ENCODE measurements at places on chromosomes 7 and 10. TPM values are rescaled to one million over a fixed set of nuclear protein-coding genes. Genes with fewer than 3 reads are reported as not detected.

The RAPGEF5 gene
- 128 TPM for total RNA-seq

The ANKRD26 gene
- total RNA-seq, result 9.0 TPM

The GNA12 gene
- 78.3 TPM for total RNA-seq

The SCIN gene
- total RNA-seq, result 22.6 TPM

The ATP6V0A4 gene
- 5.6 TPM for total RNA-seq

The PWWP2B gene
- 12.9 TPM for total RNA-seq

The HMX3 gene
- not detected for total RNA-seq

The SPAM1 gene
- not detected for total RNA-seq

The ADAMTS14 gene
- total RNA-seq, result 0.12 TPM

The HOXA3 gene
- total RNA-seq, result 20.9 TPM

The ZNF425 gene
- total RNA-seq, result 1.5 TPM

The GPR22 gene
- not detected for total RNA-seq

The CTAGE4 gene
- 20.0 TPM for total RNA-seq

The HOXA5 gene
- 8.3 TPM for total RNA-seq

The OR2A42 gene
- not detected for total RNA-seq

The TCF7L2 gene
- total RNA-seq, result 43.0 TPM

DNA sequence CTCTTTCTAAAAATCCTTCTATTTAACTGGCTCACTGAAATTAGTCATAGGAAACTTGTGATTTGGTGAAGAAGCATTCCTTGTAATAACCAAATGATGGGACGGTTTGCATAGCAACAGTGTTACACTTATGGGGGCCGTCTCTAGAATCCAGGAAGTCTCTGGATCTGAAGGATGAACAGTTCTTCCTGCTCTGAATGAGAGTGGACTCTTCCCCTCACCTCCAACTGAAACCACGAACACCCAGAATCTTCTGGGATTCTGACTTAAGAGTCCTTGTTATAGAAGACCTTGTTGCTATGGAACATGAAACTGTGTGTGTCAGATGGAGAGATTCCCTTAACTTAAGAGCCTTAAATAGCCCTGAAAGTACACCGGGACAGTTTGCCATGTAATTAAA, 23.2 kb downstream of the NOLC1 start:
- no peaks in the 10 kb centered on the region for H3K36me3 ChIP-seq
- H3K4me1 ChIP-seq, result no peaks in the 10 kb centered on the region
- H3K27me3 ChIP-seq, result no peaks in the 10 kb centered on the region
- no peak overlapping the region for H3K4me3 ChIP-seq
- no peak overlapping the region for H3K27ac ChIP-seq

- no peak overlapping the region for H3K4me3 ChIP-seq
- DNase-seq, result no peak
- H3K4me1 ChIP-seq, result no peaks in the 10 kb centered on the region
- H3K27me3 ChIP-seq, result peaks cover 100% of the 10 kb centered on the region
These were observed 39.3 kb downstream of the GHRHR start for GRCh38 chr7:31003097-31003496.

- DNase-seq, result no peak
- H3K4me3 ChIP-seq, result no peak overlapping the region
- H3K36me3 ChIP-seq, result peaks cover 81% of the 10 kb centered on the region
- no peaks in the 10 kb centered on the region for H3K27me3 ChIP-seq
These were observed 23.9 kb downstream of the MACC1 start for GRCh38 chr7:20193242-20193777.

GRCh38 chr7:101792051-101792681, 25.3 kb upstream of the CUX1 start:
- H3K27me3 ChIP-seq, result no peaks in the 10 kb centered on the region
- DNase-seq, result no peak
- H3K4me1 ChIP-seq, result no peaks in the 10 kb centered on the region
- no peaks in the 10 kb centered on the region for H3K36me3 ChIP-seq
- no peak overlapping the region for H3K27ac ChIP-seq
- H3K4me3 ChIP-seq, result no peak overlapping the region

DNA sequence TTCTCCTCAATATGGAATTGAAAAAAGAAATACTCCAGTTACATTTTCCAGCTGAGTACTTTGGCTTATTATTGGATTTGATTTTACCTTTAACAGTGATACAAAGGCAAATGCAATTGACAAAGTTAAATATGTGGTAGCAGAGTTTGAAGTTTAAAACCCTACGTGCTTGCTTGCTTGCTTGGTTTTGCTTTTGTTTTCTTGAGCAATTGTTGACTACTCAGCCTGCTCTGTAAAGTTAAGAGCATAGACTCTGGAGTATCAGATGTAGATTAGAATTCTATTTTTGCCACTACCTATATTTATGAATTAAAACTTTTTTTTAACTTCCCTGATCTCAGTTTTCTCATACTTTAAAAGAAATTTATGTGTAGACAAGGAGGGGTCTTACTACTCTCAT, 51.4 kb downstream of the PCDH15 start:
- H3K36me3 ChIP-seq, result no peaks in the 10 kb centered on the region
- no peak overlapping the region for H3K27ac ChIP-seq
- no peaks in the 10 kb centered on the region for H3K27me3 ChIP-seq
- DNase-seq, result no peak
- no peaks in the 10 kb centered on the region for H3K4me1 ChIP-seq

- peaks cover 10% of the 10 kb centered on the region for H3K27me3 ChIP-seq
- peaks cover 15% of the 10 kb centered on the region for H3K36me3 ChIP-seq
- no peak for DNase-seq
- H3K4me1 ChIP-seq, result peaks cover 10% of the 10 kb centered on the region
- H3K27ac ChIP-seq, result peak overlapping the region; percentile 75
These were observed 175.1 kb downstream of the NEURL1 start for GRCh38 chr10:103668351-103669242.

DNA sequence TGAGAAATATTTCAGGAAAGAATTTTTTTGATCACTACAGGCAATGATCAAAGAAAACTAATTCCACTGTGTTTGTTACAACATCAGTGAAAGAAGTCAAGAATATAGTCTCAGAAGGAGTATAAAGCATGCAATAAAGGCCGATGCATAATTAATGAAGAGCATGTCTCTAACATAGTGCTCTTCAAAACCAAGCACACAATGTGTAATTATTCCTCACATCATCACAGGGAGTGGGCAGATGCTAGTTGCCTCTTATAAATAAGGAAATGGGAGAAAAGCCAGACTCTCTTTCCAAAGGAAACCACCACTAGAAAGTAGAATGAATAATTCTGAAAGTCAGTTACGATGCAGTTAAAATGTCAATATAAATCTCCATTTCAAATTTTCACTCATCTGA, 220.1 kb downstream of the TEX36 start:
- H3K27ac ChIP-seq, result no peak overlapping the region
- no peaks in the 10 kb centered on the region for H3K36me3 ChIP-seq
- peaks cover 41% of the 10 kb centered on the region for H3K27me3 ChIP-seq

DNA sequence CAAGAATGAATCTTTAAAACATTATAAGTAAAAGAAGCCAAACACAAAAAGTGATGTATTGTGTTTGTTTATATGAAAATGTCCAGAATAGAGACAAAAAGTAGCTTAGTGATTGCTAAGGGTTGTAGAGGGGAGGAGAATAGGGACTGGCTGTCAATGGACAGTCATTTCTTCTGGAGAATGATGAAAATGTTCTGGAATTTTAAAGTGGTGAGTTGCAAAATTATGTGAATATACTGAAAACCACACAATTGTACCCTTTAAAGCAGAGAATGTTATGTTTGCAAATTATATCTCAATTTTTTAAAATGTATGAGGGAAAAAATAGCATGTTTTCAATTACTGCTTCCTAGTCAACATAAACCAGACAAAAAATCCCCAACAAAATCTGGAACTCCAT, 174.2 kb downstream of the KMT2E start:
- H3K4me3 ChIP-seq, result no peak overlapping the region
- H3K27ac ChIP-seq, result no peak overlapping the region
- no peaks in the 10 kb centered on the region for H3K27me3 ChIP-seq
- DNase-seq, result no peak
- H3K36me3 ChIP-seq, result no peaks in the 10 kb centered on the region

- H3K4me3 ChIP-seq, result no peak overlapping the region
- H3K27ac ChIP-seq, result no peak overlapping the region
- no peaks in the 10 kb centered on the region for H3K27me3 ChIP-seq
- DNase-seq, result no peak
- H3K4me1 ChIP-seq, result peaks cover 45% of the 10 kb centered on the region
These were observed 11.1 kb downstream of the LRRC4 start for GRCh38 chr7:128020159-128020558.

DNA sequence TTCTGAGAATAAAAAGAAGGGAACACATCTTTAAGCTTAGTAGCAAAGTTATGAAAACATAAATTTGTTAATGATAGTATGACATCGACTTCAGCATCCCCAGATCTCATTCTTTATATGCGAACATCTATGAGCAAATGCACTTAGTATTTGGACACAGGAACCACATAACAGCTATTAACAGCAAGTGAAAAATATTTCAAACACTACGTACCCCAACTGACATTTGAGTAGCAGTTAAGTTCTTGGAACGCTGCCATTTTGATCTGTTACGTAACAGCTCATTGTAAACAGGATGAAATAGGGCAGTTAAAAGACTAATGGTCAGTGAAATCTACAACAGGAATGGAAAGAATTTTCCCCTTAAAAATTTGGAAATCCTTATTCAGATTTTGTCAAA, 428.9 kb downstream of the TNS3 start:
- H3K4me1 ChIP-seq, result peaks cover 51% of the 10 kb centered on the region
- H3K36me3 ChIP-seq, result peaks cover 16% of the 10 kb centered on the region
- peak; percentile 73 for DNase-seq
- no peaks in the 10 kb centered on the region for H3K27me3 ChIP-seq
- peak overlapping the region; percentile 47 for H3K4me3 ChIP-seq

DNA sequence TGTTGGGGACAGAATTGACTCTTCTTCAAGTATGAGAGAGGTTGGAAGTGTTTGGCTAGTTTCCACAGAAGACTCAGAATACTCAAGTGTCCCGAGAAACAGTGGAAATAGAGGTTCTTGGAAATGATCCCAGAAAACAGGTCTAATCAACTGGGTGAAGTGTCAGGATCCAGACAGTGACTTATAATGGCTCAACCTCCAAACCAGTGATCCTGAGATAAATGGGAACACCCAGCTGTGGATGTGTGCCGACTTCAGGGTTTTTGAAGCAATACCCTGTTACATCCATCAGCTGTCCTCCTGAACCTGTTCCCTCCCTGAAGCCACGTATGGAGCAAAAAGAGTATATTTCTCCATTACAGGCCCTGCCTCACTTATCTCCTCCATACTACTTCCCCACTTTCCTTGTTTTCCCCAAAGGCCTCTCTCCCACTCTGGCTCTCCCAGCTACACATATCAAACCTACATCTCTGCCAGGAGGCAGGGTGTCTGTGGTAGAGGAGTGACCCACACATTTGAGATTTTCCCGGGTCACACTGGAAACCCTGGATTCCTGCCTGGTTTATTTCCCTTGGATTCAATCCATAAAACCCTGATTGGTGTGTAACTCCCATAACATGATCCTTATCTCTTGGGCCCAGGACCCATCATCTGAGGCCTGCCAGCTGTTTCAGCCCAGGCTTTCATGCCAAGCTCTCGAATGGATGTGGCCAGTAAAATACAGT, 17.6 kb upstream of the ELOVL3 start:
- peaks cover 17% of the 10 kb centered on the region for H3K27me3 ChIP-seq
- H3K27ac ChIP-seq, result no peak overlapping the region
- H3K4me1 ChIP-seq, result no peaks in the 10 kb centered on the region
- H3K36me3 ChIP-seq, result no peaks in the 10 kb centered on the region
- DNase-seq, result no peak
- H3K4me3 ChIP-seq, result no peak overlapping the region

- H3K36me3 ChIP-seq, result no peaks in the 10 kb centered on the region
- no peak overlapping the region for H3K4me3 ChIP-seq
- H3K27me3 ChIP-seq, result peaks cover 9% of the 10 kb centered on the region
- DNase-seq, result no peak
- no peak overlapping the region for H3K27ac ChIP-seq
These were observed 145.6 kb downstream of the ADARB2 start for GRCh38 chr10:1591742-1592141.

DNA sequence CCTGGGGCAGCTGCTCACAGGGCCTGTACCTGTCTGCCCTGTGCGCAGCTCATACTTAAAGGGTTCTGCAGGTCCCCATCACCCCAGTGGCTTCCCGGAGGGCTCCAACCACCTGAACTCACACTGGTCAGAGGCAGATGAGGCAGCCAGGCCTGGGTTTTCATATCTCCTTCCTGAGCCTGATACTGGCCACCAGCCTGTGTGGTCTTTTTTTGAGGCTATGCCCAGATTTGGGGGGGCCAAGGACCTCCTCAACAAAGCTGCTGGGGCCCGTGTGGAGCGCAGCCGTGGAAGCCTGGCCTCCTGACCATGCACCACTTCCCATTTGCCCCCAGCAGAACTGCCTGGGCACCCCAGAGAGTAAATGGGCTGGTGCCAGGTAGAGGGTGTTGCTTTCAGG, 25.7 kb downstream of the PNLIPRP2 start:
- H3K27ac ChIP-seq, result no peak overlapping the region
- H3K27me3 ChIP-seq, result peaks cover 20% of the 10 kb centered on the region
- H3K4me1 ChIP-seq, result no peaks in the 10 kb centered on the region
- no peak overlapping the region for H3K4me3 ChIP-seq

GRCh38 chr7:14635955-14636354, 266.6 kb downstream of the DGKB start:
- no peaks in the 10 kb centered on the region for H3K36me3 ChIP-seq
- H3K27me3 ChIP-seq, result no peaks in the 10 kb centered on the region
- H3K4me3 ChIP-seq, result peak overlapping the region; percentile 33

DNA sequence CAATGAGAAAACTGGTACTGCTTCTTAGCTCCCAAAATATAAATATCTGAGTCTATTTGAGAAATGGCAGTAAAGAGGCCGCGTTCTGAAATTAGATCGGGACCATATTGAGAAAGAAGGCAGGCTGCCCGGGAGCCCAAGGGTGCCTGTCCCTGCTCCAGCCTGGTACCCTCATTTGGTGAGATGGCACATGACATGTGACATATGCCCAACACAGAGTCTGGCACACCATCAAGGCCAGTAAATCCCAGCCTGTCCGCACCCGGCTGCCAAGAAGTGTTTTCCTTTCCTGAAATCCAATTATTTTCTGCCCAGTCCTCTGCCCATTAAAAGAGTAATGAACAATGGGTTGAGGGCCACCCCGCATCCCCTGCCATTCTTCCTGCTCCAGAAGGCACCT, 66.4 kb downstream of the CDH23 start:
- peaks cover 61% of the 10 kb centered on the region for H3K27me3 ChIP-seq
- no peaks in the 10 kb centered on the region for H3K4me1 ChIP-seq
- H3K27ac ChIP-seq, result no peak overlapping the region

- H3K4me1 ChIP-seq, result no peaks in the 10 kb centered on the region
- H3K36me3 ChIP-seq, result peaks cover 4% of the 10 kb centered on the region
- no peak overlapping the region for H3K4me3 ChIP-seq
- peaks cover 69% of the 10 kb centered on the region for H3K27me3 ChIP-seq
- no peak overlapping the region for H3K27ac ChIP-seq
- DNase-seq, result no peak
These were observed 37.3 kb upstream of the SLC29A3 start for GRCh38 chr10:71281646-71282322.

GRCh38 chr7:28392289-28392688, 20.0 kb upstream of the CREB5 start:
- H3K4me3 ChIP-seq, result no peak overlapping the region
- no peak for DNase-seq
- H3K27me3 ChIP-seq, result no peaks in the 10 kb centered on the region
- H3K36me3 ChIP-seq, result no peaks in the 10 kb centered on the region
- H3K4me1 ChIP-seq, result peaks cover 15% of the 10 kb centered on the region

- H3K36me3 ChIP-seq, result no peaks in the 10 kb centered on the region
- no peak for DNase-seq
- H3K4me3 ChIP-seq, result no peak overlapping the region
- H3K4me1 ChIP-seq, result no peaks in the 10 kb centered on the region
These were observed 117.6 kb upstream of the JCAD start for GRCh38 chr10:30176776-30177533.

GRCh38 chr10:133379152-133379800, at the start of gene PAOX:
TSS of gene PAOX (plus strand) at chr10:133379262. CDS start at chr10:133379317, 55 bp downstream.
- H3K36me3 ChIP-seq, result peaks cover 17% of the 10 kb centered on the region
- H3K27me3 ChIP-seq, result no peaks in the 10 kb centered on the region
- H3K4me1 ChIP-seq, result peaks cover under 1% of the 10 kb centered on the region
- H3K4me3 ChIP-seq, result peak within 1 kb of the TSS; percentile 68

GRCh38 chr7:67912437-67912836, 915.8 kb downstream of the TYW1 start:
- H3K27me3 ChIP-seq, result no peaks in the 10 kb centered on the region
- no peak for DNase-seq
- no peak overlapping the region for H3K27ac ChIP-seq
- no peak overlapping the region for H3K4me3 ChIP-seq

Data from Calu3 (cell line).